Keratinocyte (primary cell): ENCODE measurements at places on chromosomes 11 and 22. TPM values are rescaled to one million over a fixed set of nuclear protein-coding genes. Genes with fewer than 3 reads are reported as not detected.

The PARVA gene
- 21.1 to 47.8 TPM (median 28.9 TPM) in 3 replicates for polyA plus RNA-seq

The RTN4RL2 gene
- 0.03 to 0.12 TPM in 2 of 3 replicates, not detected in the other for polyA plus RNA-seq

DNA sequence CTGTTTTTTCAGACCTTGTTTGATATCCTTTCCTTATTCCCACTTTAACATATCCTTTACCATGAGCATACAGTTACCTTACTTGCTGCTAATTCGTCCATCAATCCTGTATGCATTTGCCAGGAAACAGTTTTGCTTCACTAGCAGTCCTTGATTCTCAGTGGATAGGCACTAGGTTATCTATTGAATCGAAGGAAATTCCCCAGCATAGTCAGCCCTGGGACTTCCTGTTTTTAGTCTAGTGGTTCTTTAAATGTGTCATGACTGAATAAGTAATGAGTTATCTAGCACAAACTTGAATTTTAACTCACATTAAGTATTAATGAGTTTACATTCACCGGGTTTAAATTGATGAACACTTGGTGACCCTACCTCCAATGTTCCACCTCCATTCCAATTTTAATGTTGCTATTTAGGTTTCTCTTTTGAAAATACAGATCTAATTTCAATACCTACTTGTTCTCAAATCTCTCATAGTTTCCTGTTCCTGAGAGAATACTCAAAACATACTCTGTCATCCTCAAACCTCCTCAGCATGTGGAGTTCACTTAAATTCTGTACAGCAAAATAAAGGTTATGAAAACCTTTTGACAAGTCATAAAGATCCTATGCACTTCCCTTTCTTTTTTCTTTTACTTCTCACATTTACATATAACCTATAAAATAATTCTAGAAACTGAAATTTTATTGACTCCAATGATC, 1375.1 kb upstream of the TENM4 start:
- no peak for DNase-seq

- DNase-seq = no peak
Measured at GRCh38 chr22:23534201-23534850, 45.8 kb downstream of the IGLL1 start.

DNA sequence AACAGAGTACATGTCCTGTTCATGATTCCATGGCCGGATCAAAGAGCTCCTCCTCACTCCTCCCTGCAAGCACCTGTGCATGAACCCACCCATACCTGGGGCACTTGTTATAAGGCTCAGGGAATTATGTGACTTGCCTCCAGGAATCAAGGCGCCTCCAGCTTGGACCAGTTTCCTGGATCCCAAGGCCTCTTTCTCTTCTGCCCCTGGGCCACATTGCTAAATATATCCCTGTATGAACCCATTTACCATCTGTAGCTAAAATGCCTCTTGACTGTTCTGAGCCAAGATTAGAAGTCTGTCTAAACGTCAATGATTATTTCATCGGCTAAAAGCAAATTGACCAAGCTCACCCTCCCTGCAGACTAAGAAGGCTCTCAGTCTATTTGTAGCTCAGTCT, 135.6 kb downstream of the KIRREL3 start:
- no peak for DNase-seq

- no peak for DNase-seq
Measured at GRCh38 chr22:41478891-41479521, 10.1 kb downstream of the ACO2 start.

The PES1 gene
- polyA plus RNA-seq = 94.9 to 116 TPM (median 95.7 TPM) in 3 replicates

- no peak for DNase-seq
Measured at GRCh38 chr11:47917599-47918369, 62.6 kb upstream of the PTPRJ start.
